Adipocyte (in vitro differentiated cells): ENCODE measurements at places on chromosomes 3 and 15.

DNA sequence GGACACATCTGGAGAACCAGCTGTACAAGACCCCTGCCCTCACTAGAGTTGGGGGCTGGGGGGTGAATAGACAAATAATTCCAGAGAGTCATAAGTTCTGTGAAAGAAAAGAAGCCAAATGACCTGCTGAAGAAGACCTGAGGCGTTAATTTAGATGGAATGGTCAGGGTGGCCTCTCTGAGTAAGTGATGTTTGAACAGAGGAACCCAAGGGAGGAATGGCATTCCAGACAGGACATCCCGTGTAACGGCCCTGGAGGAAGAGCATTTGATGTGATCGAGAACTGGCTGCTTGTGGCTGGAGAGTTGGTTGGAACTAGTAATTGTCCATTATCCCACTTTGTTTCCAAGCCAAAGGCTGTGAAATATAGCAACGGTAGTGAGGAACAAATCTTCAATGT is 1.7 kb downstream of the NR2C2 start:
- DNase-seq, result no peak

GRCh38 chr15:83999396-84000135 is 236.0 kb upstream of the GOLGA6L4 start:
- DNase-seq, result no peak

DNA sequence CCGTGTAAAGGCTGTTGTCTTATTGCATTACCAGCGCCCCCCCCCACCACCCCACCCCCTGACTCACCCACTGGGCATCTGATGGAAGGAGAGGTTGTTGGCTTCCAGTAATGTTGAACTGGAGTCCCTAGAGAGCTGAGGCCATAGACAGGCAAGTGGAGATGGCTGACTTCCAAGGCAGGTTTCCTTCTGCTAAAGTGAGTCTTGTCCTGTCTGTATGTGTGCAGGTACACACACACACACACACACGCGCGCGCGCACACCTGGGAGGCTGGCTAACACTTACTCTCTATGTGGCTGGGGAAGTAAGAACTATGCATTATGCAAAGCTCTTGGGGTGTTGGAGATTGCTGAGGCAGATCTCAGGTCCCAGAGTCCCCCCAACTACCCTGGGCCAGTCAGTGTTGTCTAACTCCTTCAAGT is 1.6 kb upstream of the KY start:
- DNase-seq, result peak; percentile 11

DNA sequence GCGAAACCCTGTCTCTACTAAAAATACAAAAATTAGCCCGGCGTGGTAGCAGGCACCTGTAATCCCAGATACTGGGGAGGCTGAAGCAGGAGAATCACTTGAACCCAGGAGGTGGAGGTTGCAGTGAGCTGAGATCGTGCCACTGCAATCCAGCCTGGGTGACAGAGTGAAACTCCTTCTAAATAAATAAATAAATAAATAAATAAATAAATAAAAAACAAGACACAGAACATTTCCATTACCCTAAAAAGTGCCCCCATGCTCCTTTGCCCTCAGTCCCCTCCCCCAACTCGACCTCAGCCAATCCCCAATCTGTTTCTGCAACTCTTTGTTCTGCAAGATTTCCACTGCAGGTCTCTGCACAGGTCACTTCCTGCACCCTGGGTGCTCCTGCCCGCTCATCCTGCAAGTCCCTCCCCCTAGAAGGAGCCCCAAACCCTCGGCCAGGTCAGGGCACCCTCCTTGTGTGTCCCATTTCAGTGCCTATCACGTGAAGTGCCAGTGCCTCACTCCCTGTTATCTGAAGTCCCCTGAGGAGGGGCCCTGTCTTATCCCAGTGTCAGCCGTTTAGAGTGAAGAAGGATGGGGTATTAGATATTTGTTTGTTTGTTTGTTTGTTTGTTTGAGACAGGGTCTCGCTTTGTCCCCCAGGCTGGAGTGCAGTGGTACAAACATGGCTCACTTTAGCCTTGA is 1.1 kb downstream of the FAM240A start:
- DNase-seq, result no peak

- DNase-seq, result no peak
These were observed 15.8 kb upstream of the NFKBIZ start for GRCh38 chr3:101833446-101833974.

DNA sequence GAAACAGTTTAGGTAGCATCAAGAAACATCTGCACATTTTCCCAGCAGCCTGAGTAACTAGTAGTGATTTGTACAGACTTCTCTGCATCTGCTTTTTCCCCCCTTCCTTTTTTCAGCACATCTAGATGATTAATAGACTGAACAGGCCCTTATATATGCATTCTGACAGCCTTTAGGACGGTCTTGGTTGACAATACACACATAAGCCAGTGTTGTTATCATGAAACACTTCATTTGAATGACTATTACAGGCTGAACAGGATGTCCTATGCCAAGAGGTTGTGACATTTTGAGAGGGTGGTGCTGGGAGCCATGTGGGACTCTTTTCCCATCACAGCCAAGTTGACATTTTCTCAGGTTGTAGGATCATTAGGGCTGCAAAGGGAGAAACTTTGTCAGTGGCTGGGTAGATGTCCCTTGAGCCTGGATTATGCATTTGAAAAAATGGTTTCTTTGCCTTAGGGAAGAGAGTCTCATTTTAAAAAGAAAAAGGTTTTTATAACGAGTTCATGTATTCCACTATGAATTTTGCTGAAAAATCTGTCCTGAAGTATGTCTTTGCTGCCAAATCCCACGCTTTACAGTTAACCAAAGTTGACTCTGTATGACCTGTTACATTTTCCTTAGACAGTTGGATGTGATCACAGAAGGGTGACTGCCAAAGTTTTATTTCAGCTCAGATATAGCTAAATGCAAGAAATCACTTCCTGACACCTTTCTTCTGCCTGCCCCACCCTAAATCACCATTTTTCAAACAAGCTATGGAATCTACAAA is 73.7 kb downstream of the FILIP1L start:
- peak; percentile 42 for DNase-seq

GRCh38 chr3:79362571-79363270 is 405.1 kb downstream of the ROBO1 start:
- DNase-seq, result no peak

- no peak for DNase-seq
These were observed 188.0 kb upstream of the IL12A start for GRCh38 chr3:159800434-159801155.

GRCh38 chr15:35505141-35505540 is 40.8 kb downstream of the DPH6 start:
- DNase-seq, result peak; percentile 50

GRCh38 chr3:55588146-55588765 is 101.2 kb upstream of the WNT5A start:
- no peak for DNase-seq

- no peak for DNase-seq
These were observed 52.8 kb downstream of the NOX5 start for GRCh38 chr15:69067296-69067695.

GRCh38 chr15:42182961-42183360 is 25.1 kb downstream of the VPS39 start:
- DNase-seq, result no peak

GRCh38 chr3:11060500-11061251 is 68.1 kb downstream of the SLC6A1 start:
- DNase-seq, result peak; percentile 83
